ENCODE measurements at places on chromosomes 3 and 15. TPM values are rescaled to one million over a fixed set of nuclear protein-coding genes. Genes with fewer than 3 reads are reported as not detected.

The AMT gene
- 2.5 TPM for total RNA-seq

The CMTM8 gene
- total RNA-seq, result 1.5 TPM

The RNF111 gene
- 4.5 TPM for total RNA-seq

The NRG4 gene
- not detected for total RNA-seq

The MESP1 gene
- total RNA-seq, result 0.45 TPM

The DLL4 gene
- total RNA-seq, result under 0.01 TPM

The CMTM6 gene
- 41.8 TPM for total RNA-seq

The CTXN2 gene
- total RNA-seq, result not detected

The HDC gene
- total RNA-seq, result not detected

The CNTN6 gene
- total RNA-seq, result not detected

Data from bronchus fibroblast of lung (primary cell).